HAP-1 (cell line): ENCODE measurements at places on chromosomes 1 and 21.

DNA sequence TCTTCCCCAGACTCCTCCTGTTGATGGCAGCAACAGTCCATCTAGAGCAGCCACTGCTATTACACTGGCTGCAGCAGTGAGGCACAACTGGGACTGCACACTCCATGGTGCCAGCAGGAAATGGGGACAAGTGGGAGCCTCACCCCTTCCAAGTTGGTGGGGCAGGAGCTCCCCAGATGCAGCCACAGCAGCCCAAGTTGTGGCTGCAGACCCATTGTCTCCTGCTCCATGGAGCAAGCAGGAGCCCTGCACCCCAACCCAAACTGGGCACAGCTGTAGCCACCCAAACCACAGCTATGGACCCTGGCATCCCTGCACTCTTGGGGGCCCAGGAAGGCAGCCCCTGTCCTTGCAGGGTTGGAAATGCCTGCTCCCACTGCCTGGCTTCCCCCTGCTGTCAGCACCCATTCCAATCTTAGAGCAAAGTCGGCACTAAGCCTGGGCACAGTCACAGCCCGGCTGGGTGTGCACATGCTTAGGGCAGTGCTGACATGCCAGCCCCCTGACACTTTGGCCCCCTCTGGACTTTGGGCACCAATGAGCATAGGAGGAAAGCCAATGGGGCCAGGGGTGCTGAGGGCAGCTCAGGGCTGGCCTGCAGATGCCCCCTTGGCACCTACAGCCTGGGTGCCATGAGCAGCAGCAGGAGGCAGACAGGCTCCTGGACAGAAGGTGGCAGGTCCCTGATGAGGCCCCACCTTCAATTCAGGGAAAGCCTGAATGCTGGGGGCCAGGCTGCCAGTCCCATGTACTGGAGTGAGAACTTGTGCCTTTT, 44.0 kb downstream of the MATN1 start:
- no peak for DNase-seq

- DNase-seq, result no peak
Observed at GRCh38 chr1:151273924-151274466, 8.1 kb upstream of the ZNF687 start.

DNA sequence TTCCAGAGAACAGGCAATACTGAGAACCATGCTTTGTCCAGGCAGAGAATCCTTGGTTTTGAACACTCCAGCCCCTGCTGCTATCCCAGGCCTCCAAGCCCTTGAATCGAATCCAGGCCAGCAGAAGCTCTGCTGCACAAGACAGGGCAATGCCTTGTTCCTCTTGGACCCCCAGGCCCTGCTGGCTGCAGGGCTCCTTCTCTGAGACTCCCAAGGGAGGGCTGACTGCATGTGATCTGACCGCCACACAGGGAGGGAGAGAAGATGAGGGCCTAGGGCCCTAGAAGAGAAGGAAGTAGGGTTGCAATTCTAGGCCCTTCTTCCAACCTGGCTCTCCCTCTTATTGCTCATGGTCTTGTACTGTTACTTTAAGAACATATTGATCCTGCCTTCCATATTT, 160.6 kb upstream of the EDN2 start:
- no peak for DNase-seq

DNA sequence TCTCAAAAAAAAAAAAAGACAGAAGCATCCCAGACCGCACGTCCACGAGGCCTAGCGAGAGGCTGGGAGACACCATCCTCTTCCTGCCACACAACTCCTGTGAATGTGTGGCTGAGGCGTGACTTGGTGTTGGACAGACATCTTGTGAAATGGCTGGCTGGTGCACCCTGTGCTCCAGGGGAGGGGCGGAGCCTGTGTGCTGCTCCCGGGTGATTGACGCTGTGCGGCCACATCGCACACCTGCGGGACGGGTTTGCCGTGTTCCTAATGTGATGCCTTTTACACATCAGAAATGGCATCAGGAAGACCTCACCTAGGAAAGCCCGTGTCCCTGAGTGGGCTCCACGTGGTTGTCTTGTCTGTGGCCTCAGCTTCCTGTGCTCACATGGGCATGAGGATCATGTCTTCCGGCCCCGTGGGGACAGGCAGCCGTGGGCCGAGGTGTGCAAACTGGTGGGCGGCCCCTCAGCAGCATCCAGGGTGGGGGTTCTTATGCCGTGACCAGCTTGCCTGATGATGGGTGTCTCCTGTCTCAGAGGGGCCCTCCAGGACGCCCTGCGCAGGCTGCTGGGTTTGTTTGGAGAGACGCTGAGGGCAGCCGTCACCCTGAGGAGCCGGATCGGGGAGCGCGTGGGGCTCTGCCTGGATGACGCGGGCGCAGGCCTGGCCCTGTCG, 64.4 kb downstream of the PCNT start:
- no peak for DNase-seq

DNA sequence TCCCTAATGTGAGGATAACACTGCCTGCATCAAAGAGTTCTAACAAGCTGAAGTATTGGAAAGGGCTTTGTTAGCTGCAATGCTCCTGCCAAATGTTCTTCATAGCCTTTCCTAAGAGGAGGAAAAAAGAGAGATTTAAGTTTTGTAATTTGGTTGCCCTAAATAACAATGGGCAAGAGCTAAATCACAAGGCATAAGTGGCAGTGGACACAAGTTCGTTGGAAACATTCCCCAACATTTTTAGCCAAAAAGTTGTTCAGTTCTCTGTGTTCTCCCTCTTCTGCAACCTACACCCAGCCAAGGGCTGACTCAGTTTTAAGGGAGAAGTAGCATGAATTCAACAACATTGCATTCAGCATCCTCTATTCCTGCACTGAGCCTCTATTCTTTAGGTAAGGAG, 2.6 kb upstream of the UQCRHL start:
- no peak for DNase-seq

DNA sequence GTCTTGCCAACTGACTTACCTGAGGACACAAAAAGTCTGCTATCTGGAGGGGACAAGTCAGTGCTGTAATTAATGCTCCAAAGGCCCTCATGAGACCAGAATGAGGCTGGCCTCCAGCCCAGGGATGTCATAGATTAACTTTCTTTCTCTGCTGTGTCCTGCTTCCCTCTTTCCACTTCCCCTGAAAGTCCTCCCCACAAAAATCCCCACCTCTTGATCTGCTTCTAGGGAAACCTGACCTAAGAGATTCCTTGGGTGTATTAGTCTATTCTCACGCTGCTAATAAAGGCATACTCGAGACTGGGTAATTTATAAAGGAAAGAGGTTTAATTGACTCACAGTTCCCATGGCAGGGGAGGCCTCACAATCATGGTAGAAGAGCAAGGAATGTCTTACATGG, 39.2 kb downstream of the RUNX3 start:
- DNase-seq, result no peak

DNA sequence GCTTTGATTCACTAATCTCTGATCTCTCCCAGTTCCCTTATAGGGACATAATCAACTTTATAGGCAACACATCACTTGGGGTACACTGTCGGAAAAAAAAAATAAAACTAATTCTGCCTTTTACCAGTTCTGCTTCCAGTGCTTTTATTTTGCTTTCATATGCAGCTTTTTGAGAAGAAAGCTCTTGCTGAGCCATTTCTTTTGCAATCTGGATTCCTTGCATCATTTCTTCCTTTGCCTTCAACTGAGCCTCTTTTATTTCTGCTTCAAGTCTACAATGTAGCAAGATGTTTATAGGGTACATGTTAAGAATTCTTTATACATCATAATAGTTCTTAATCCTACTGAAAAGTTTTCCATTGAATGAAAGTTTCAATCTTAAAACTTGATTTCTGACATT, 30.6 kb downstream of the KIF14 start:
- peak; percentile 15 for DNase-seq

- DNase-seq, result peak; percentile 33
Observed at GRCh38 chr1:201503397-201504176, 3.3 kb downstream of the CSRP1 start.

- DNase-seq, result no peak
Observed at GRCh38 chr1:84721152-84721551, 30.9 kb upstream of the SSX2IP start.

GRCh38 chr1:51922040-51922439, 43.5 kb upstream of the NRDC start:
- no peak for DNase-seq

- no peak for DNase-seq
Observed at GRCh38 chr1:35873243-35873750, 9.7 kb upstream of the AGO1 start.

GRCh38 chr1:56468518-56468917, 110.8 kb downstream of the PLPP3 start:
- no peak for DNase-seq

- no peak for DNase-seq
Observed at GRCh38 chr1:82401116-82401515, 600.4 kb downstream of the ADGRL2 start.

DNA sequence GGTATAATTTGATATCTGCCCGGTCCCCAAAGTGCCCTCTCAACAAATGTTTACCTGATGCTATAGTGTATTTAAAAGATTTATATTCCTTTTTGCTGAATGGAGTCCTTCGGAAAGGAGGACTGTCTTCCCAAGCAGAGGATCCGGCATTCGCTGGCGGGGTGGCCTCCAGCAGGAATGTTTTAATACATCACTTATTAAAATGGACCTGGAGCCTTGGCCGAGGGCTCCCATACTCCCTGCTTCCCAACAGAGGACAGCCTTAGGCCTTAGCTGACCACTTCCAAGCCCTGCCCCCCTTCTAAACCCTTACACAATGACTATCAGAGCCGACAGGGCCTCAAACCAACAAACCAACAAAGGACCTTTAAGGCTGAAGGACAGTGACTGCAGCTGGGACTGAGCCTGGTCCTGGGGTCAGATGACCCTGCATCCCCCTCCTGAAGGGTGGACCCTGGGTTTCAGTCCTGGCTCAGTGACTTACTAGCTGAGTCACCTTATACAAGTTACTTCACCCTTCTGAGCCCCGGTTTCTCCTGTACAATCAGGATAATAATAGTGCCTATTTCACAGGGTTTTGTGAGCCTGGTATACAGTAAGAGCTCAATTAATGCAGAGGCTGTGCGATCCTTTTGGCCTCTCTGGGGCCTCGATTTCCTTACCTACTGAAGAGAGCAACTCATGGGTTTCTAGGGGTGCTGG, 5.6 kb downstream of the CAMK2N1 start:
- no peak for DNase-seq

DNA sequence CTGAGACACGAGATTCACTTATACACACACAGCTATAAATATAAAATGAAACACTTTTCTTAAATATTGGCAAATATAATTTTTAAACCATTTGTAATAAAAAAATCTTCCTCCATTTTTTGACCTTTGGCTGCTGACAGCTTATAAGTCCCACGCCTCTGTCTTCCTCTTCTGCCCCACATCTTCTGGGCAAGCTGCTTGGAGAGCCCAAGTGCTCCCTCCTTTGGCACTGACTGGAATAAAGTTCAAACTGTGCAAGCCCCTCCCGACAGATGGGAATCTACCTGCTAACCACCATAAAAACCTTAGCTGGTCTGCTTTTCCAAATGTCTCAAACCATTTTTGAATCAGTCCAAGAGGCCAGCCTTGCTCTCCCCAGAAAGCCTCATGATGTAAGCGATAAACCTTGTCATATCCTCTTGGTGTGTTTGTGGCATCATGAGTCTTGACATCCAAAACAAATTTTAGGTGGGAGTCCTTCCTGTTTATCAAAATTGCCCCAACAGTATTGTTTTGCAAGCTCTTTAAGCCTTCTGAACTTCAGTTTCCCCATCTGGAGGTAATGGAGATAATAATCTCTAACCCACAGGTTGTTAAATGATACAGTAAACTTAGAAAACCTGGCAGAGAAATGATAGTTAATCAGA, 99.8 kb downstream of the SNX7 start:
- peak; percentile 5 for DNase-seq

DNA sequence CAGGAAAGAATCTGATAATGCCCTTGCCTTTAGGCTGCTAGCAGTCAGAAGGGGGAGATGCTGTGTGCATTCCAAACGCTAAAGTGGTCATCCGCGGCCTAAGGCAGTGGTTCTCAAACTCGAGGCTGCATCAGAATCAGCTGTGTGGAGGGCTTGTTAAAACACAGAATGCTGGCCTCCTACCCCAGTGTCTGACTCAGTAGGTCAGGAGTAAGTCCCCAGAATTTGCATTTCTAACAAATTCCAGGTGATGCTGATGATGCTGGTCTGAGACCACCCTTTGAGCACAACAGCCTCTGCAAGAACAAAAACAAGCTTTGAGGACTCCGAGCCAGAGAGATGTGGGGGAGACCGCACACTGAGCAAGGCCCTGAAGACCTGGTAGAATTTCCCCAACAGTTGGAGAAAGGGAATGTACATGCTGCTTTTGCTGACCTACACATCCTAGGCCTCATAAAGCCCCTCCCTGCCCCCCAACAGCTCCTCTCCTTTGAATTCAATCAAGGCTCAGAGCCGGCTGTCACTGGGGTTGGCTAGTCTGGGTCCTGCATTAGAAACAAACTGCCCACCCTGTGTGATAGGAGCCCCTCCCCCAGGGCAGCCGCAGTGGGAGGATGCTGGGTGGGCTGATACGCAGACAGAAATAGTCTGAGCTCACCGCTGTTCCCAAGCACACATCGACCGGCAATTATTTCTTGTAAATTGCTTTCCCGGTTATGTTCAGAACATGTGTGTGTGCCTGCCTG, 27.1 kb downstream of the SHISAL2A start:
- DNase-seq, result no peak

GRCh38 chr1:180000575-180000974, 46.0 kb downstream of the CEP350 start:
- DNase-seq, result no peak

GRCh38 chr1:9892563-9893528, 17.2 kb downstream of the CTNNBIP1 start:
- no peak for DNase-seq

- DNase-seq, result no peak
Observed at GRCh38 chr1:99146129-99146848, 118.0 kb upstream of the PLPPR4 start.

DNA sequence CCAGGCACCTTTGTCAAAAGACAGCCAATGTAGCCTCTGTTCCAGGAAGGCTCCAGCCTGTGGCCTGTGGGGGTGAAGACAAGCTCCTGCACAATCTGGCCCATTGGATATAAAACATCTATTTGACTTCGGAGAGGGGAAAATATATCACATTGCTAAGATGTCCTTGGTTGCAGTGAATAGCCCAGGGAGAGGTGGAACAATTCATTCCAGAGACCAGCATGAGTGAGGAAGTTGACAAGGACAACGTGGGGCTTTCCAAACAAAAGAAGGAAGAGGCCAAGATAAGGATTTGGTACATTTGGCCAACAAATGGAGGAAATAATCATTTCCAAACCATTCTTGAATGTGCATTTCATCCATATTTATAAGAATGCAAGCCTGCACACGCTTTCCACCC, 187.0 kb downstream of the ETS2 start:
- no peak for DNase-seq

DNA sequence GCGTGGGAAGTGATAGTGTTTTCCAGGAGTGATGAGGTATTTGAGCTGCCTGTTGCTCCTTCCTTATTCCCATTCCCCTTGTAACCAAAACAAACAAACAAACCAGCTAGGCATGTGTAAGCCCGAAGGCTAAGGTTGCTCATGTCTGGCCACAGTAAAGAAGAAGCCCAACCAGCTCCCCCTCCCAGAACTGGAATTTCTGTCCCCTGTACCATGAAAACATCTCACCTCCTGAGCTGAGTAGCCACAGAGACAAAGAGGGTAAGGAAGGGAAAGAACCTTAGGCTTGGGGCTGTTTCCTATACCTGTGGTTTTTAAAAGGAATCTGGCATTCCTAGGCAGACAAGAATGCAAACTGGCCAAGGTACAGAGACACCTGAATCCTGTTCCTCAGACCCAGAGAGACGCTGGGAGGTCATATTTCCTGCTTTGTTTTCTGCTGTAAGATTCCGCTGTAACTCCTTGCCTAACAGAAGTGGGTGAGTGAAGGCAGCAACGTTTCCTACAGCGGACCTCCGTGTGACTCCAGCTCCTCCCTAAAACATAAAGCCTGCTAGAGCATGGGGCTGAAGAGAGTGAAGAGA, 41.7 kb upstream of the RAB4A start:
- DNase-seq, result no peak
